ENCODE measurements at places on chromosomes 3 and 15. TPM values are rescaled to one million over a fixed set of nuclear protein-coding genes. Genes with fewer than 3 reads are reported as not detected.
A peak's percentile ranks its signal among the peaks of the same experiment; 100 is the strongest.

- no peak for DNase-seq
Measured at GRCh38 chr3:189720736-189721417, 89.7 kb downstream of the TP63 start.

DNA sequence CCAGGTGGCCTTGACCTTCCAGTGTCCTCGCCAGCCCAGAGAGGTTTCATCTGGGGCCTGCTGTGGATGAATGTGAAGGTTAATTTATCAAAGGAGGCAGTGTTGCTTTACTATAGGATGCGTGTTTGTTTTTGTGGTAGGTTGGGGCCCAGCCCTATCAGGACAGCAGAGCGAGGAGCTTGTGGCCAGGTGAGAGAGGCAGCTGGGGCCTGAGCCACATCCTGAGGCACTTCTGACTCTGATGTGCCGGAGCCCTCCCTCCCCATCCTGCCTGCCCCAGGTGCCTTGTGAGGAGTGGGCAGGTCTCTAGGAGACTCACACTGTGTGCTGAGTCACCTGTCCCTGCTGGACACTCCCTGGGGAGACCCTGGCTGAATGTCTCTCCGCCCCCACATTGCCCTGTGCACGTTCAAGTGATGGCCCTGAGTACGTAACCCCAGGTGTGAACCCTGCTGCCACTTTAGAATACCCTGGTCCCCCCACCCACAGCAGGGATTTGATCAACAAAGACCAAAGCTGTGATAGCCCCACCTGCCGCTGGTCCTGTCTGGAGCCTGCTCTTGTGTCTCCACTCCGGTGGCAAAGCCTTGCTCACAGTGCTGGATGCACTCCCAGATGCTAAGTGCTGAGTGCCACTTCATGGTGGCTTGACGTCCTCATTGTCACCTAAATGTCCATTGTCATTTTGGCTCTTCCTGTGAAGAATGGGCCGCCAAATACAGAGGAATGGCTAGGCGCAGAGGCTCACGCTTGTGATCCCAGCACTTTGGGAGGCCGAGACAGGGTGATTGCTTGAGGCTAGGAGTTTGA lies 16.0 kb downstream of the FBLN2 start:
- DNase-seq: no peak

DNA sequence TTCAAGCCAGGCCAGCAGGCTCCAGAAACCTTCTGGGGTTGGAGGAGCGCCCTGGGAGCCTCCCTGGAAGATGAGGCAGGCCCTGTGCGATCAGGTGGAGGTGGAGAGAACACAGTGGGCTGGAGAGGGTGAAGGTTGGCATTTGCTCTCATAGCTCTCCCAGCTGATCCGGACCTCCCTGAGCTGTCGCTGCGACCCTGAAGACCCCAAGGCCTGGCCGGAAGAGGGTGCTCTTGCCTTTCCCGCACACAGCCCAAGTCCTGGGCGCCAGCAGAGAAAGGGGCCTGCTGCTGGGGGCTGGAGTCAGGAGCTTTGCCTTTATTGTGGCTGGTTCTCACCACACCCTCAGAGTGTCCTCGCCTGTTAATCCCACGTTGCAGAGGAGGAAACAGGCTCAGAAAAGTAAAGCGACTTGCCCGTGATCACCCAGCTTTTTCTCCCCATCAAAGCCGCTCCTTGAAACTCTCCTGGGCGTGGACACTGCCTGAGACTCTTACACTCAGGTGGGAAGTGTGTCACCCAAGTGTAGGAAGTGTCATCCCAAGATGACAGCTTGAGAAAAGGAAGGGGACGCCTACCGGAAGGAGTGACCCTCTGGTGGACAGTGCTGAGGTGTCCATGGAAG lies 8.6 kb upstream of the RPL29 start:
- DNase-seq: peak; percentile 65

- DNase-seq: no peak
Measured at GRCh38 chr15:40310993-40311392, 3.3 kb upstream of the PLCB2 start.

DNA sequence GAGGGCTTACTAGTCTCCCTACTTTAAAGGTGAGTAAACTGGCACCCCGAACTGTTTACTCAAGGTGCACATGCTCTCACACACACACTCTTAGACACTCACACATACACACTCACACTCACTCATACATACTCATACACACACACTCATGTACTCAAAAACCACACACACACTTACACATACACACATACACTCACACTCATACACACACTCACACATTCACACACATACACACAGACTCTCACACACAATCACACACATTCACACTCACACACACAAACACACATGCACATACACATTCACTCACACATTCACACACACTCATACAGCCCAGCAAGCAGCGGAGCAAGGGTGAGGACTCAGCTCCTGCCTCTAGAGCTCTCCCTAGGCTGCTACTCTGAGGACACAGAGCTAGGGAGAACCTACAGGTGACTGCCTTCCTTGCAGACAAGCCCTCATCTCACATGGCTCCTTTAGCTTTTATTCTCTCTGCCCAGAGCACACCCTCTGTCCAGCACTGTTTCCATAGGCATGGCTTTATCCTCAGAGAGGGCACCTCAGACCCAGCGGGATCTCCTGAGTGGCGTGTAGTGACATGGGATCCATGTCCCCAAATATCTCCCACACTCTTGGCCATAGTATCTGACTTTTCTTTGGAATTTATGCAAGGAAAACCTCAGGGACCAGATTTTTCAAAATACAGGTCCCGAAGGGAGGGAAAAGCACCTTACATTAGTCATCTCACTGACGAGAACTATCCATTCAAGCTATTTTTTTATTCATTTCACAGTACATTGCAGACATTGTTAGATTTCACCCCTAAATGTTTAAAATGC lies 26.2 kb upstream of the ATG7 start:
- DNase-seq: no peak

DNA sequence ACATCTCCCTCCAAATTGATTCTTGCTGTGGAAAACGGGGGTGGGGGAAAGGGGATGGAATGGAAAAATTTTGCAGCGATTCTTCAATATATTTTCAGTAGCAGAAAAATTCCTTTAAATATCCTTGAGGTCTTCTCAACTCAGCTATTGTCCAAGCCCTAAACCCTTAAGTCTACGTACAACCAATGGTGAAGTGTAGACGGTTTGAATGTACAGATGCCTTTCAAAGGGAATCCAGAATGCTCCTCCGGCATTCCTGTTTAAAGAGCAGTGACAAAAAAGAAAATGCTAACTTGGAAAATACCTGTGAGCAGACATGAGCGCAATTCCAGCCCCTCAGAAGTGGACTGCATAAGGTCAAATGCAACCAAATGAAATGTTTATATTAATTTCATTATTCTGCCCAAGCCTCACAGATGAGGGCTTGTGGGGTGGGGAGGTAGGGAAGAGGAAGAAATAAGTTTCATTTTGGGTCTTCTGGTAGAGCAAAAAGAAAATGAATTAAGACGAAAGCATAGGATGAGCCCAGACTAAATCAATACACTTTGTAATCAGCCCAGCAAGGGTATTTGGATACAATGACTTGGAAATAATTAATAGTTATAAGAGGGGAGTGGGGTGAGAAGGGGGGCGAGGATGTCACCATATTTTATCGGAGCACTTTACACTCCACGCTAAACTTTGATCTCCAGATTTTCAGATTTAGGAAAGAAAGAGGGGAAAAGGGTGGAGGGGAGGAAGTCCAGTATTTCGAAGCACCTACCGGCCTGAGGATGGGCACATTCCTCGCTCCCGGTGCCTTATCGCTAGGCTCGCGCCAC lies 2.7 kb downstream of the FOXP1 start:
- DNase-seq: no peak

Gene IFRD2
- 19.5 TPM for total RNA-seq

Gene UNC45A
- total RNA-seq: 37.2 TPM
